Stimulated activated CD8-positive, alpha-beta memory T cell treated with anti-CD3 and anti-CD28 coated beads, Interleukin-4, amount 100 ng/mL, for 4 hours (primary cell): ENCODE measurements at places on chromosomes 12 and 14.
A peak's percentile ranks its signal among the peaks of the same experiment; 100 is the strongest.

- no peak for DNase-seq
Measured at GRCh38 chr14:21352587-21352986, 31.2 kb downstream of the SUPT16H start.

DNA sequence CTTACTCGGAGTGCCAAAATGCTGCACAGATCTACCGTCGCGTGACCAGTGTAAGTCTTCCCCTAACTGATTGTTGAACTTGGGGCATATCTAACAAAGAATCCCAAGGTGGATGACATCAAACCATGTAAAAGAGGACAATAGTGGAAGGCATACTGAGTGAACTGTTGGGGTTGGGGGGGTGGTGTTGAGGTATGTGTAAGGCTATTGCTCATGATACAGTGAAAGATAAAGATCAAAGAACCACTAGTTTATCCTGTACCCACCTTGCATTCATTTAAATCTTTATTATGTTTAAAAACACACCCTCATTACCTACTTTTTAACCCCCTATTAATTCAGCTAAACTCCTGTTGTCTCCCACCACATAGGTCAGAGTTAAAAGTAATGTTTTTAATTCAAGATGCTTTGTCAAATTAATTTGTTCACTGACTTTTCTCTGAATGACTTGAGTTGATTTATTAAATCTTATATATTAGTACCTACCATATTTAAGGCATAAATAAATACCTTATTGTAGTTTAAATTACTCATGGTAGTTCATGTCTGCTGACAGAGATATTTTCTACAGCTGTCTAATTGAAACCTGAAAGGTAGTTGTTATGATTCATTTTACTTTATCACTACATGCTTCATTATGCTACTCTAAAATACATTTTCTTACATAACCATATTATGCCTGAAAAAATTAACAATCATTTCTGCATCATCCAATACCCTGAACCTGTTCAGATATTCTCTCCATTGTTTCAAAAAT, 77.9 kb downstream of the WNK1 start:
- no peak for DNase-seq

DNA sequence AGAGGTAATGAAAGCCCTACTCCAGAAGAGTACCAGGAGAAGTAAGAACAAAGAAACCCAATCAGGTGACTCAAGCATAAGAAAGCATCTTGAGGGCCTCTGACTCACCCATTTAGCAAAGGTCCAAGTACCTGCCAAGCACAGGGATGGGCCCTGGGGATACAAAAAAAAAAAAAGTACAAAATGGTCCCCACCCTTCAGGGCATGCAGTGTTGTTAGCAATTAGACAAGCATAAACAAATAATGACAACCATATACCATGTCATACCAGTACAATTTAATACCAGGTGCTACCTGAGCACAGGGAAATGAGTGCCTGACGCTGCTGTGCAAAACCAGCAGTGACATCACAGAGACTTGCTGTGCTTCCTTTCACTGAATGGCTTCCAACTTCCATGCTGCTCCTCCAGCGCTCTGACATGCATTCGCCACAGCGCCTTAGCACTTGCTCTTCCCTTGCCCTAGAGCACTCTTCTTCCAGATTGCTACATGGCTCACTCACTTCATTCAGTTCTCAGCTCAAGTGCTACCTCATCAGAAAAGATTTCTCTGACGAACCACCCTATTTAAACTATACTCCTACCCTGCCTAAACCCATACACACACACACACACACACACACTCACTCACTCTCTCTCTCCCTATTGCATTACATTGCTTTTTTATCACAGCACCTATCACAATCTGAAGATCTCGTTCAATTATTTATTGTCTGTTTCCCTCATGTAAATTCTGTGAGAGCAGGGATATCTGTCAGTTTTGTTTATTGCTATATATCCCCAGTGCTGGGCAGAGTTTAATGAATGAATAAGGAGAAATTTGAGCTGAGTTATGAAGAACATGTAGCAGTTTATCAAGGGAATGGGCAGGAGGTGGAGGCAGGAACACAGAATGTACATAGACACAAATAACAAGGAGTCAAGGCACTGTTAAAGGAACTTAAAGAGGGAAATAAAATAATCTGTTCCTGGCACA, 12.9 kb upstream of the EPS8 start:
- no peak for DNase-seq

DNA sequence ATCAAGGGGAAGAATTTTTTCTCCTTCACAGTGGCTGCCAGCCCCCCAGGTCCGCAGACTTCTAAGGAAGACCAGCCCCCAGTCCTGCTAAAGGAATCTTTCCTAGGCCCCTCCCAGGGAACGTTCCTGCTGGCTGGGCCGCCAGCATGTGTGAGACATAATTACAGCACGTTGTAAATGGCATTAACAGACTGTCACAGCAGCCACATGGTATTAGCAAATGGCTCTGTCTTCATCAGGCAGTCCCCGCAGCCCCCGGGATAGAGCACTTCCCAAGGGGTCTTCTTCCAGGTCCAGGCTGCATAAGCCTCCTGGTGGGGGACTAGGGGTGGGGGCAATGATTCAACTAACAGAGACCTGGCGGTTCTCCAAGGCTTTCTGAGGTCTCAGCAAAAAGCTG, 34.9 kb upstream of the FAM222A start:
- no peak for DNase-seq

GRCh38 chr14:60163693-60164092, 1.5 kb downstream of the DHRS7 start:
- DNase-seq: no peak

DNA sequence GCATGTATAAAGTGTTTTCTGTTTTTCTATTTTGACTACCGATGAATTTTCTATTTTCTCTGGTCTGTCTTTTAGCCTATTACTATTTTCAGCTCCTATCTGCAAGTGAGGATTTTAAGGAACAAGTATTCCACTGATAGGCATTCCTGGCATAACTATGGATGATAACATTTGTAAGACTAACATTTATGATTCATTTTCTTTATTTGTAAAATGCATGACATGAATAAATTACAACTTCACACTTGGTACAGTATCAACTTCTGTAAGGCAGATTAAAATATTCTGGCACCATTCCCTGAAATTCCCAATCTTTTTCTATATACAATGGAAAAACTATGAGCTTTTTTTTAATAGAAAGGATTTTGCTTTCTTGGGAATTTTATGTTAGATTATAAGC, 121.0 kb upstream of the GARIN2 start:
- no peak for DNase-seq

GRCh38 chr12:42326541-42327226, 717 bp downstream of the PPHLN1 start:
- DNase-seq: no peak

GRCh38 chr12:80151131-80151530, 51.8 kb downstream of the OTOGL start:
- DNase-seq: no peak

DNA sequence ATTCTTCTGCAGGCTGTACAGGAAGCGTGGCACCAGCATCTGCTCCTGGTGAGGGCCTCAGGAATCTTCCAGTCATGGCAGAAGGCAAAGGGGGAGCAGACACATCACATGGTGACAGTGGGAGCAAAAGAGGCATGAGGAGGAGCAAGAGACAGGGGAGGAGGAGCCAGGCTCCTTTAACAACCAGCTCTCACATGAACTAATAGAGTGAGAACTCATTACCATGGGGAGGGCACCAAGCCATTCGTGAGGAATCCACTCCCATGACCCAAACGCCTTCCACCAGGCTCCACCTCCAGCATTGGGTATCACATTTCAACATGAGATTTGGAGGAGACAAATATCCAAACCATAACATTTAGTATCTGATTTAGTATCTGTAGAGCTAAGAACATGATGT, 14.7 kb upstream of the TRIM9 start:
- no peak for DNase-seq

DNA sequence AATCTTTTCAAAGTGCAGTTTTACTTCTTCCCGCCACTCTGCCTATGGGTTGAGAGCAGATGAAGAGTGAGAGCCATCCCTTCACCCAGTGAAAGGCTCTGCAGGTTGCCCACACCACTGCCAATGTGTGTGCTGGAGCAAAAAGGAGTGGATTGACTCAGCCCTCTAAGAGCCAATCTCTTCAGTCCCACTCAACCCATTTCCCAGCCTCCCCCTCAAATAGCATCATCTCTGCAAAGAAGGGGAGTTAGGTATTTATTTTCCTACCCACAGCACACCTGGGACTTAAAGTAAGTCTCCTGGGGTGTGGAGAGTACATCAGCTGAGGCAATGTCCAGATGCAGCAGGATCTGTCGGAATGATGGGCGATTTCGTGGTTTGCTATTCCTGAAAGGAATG, 15.3 kb downstream of the MAP3K12 start:
- no peak for DNase-seq

DNA sequence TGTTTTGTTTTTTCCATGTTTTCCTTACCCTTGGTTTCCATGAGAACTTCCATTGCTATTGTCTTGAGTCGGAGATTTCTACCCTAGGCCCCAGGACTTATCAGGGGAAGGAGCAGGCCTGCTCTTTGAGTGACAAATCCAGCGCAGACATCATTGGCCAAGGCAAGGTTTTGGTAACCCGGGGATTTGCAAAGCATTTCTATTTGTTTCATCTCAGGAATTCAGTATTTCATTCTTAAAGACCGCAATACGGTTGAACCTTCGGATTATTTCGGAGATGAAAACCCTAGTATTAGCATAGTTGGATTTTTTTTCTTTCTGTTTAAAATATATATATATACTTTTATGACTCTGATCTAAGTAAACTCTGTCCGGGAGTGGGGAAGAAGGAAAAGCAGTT, 62.0 kb downstream of the TMEM132C start:
- no peak for DNase-seq

DNA sequence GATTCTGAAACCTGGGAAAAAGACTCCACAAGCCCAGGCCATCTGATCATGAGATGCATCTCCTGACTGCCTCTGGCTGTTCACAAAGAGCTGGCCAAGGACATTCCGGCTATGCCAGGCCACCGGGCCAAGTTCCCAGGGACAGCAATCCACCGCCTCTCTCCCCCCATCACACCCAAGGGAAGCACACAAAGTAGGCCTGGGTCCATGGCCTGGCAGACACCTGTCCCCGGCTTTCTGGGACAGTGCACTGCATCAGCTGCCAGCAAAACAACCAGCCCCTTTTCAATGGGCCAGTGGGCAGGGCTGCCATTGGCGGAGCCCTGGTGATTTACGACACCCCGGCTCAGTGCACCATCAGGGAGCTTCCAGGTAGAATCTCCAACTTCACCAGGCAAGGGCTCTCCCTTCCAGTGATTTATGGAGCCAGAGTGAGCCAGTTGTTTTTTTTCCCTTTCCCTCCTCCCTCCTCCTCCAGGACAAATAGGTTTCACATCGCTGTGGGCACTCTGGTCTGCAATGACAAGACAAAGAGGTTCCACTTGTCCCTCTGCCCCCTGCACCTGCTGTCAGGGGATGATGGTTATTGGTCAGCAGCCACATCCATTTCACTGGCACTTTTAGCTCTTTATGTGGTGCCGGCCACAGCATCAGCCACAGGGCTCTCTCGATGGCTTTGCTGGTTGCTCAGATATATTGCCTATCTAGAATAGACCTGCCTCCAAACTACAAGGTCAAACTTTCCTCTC, 149.6 kb downstream of the SLC38A6 start:
- no peak for DNase-seq

- DNase-seq: peak; percentile 9
Measured at GRCh38 chr14:34981743-34982420, 910 bp upstream of the SRP54 start.

DNA sequence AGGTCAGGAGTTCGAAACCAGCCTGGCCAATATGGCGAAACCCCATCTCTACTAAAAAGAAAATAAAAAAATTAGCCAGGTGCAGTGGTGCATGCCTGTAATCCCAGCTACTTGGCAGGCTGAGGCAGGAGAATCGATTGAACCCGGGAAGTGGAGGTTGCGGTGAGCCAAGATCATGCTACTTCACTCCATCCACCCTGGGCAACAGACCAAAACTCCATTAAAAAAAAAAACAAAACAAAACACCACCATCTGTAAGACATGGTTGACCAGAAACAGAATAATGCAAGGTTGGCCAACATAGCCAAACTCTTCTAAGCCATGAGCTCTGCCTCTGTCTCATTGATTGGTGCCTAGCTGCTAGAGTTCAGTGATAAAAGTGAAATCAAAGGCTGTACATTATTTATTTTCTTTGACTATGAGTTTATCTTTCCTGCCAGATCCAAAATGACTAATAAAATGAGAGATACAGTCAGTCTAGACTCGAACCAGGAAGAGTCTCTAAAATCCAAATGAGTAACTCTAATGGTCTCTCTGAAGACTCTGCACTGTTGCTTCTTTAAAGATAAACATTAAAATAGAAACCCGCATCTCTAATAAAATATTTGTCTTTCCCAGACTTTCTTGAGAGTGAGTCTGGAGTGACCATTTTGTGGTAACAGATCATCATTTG, 404.7 kb downstream of the DAD1 start:
- DNase-seq: no peak

- no peak for DNase-seq
Measured at GRCh38 chr12:740921-741320, 11.5 kb upstream of the WNK1 start.

GRCh38 chr12:124520265-124520701, 47.1 kb downstream of the NCOR2 start:
- no peak for DNase-seq

- DNase-seq: no peak
Measured at GRCh38 chr12:96221391-96221790, 27.2 kb downstream of the ELK3 start.

DNA sequence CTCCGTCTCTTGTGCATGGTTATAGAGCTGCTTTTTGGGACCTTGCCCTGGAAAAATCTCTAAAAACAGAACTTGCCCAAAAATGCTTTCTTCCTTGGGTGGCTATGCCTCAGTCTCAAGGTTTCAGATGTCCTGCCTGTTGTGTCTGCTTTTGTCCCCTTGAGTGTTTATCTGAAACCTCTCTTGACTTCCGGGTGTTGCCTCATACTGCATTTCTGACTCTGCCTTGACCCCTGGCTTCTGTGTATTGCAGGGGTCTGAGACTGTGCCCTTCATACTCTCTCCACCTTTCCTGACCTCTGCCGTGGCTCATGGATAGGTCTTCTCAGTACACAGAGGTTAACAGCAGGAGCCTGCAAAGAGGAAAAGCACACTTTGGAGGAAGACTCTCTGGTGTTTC, 124.8 kb upstream of the NTF3 start:
- DNase-seq: no peak

DNA sequence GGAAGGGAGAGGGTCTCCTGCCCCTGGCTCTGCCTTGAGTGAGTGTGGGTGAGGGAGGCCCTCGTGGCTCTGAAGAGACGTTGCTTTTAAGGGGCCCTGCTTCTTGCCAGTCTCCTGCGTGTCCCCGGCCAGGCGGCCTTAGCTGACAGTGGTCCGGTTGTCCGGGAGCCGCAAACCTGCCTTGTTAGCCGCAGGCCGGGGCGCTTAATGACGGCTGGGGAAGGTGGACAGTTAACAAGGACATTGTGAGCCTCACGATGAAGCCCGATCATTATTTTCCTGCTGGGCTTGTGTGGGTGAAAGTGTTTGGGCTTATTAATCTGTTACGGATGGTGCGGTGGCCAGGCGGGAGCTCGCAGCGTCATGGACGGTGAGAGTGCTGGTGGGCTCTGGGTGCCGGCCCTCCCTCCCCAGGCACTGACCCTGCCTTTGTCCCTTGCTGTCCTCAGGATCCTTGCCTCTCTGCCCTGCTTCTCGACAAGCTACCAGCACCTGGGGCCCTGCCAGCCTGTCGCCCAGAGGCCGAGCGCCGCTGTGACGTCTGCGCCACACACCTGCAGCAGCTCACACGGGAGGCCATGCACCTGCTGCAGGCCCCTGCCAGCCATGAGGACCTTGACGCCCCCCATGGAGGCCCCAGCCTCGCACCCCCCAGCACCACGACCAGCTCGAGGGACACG, 13.3 kb downstream of the KIF26A start:
- no peak for DNase-seq
